ENCODE measurements at places on chromosomes 6 and 20.

DNA sequence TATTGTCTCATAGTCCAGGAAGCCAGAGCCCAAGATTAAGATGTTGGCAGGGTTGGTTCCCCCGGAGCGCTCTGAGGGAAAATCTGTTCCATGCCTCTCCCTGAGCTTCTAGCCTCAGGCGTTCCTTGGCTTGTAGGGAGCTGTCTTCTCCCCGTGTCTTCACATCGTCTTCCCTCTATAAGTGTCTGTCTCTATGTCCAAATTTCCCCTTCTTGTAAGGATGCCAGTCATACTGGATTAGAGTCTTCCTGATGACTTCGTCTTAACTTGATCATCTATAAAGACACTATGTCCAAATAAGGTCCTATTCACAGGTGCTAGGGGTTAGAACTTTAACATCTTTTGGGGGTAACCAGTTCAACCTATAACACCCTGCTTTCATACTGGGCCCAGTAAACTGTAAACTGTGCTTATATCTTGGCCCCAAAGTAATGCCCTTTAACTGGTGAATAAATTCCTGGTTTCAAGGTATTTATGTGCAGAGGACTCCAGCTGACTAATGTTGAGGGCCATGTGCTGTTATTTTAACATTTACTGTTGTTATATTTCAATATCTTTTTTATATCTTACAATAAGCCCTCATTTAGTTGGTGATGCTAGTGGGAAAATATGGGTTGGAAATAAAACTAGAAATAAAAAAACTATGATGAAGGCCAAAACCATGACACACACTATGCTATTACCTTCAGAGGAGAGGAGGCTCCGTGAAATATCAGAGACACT, 101.7 kb upstream of the IYD start:
- DNase-seq, result no peak

GRCh38 chr6:15399641-15400470, 154.0 kb downstream of the JARID2 start:
- DNase-seq, result peak; percentile 17

DNA sequence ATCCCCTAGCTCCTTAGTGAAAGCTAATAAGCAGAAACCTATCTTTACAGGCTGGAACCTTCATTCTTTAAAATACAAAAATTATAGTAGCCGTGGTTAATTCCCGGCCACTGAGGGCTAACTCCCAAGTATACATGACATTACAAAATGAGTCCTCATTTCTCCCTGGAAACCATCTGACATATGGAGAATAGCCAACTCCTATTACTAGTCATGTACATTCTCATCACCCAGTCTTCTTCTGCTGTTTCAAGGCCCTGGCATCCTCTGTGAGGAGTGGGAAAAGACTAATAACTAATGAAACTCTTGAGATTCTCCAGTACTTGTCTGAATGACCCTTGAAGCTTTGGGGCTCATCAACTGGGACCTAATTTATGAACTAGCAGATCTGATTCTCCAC, 30.2 kb downstream of the CSNK2A1 start:
- DNase-seq, result no peak

DNA sequence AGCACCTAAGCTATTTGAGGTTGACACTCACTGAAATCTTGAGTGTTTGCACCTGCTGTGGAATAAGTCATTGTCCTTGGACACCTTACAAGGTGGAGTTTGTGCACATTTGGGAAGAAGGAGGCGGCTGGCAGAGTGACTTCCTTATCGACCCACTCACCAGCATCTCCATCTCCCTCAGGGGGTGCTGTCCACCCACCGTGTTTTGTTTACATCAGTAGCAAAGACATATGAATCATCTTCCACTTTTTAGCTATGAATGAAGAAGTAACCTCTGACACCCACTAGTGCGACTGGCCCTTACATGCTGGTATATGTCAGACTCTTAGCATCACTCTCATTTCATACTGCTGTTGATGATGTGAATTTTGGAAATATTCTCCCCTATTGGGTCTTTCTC, 119.5 kb upstream of the SGK1 start:
- DNase-seq, result no peak

- DNase-seq, result no peak
These were observed 32.5 kb upstream of the DLGAP4 start for GRCh38 chr20:36273414-36274180.

DNA sequence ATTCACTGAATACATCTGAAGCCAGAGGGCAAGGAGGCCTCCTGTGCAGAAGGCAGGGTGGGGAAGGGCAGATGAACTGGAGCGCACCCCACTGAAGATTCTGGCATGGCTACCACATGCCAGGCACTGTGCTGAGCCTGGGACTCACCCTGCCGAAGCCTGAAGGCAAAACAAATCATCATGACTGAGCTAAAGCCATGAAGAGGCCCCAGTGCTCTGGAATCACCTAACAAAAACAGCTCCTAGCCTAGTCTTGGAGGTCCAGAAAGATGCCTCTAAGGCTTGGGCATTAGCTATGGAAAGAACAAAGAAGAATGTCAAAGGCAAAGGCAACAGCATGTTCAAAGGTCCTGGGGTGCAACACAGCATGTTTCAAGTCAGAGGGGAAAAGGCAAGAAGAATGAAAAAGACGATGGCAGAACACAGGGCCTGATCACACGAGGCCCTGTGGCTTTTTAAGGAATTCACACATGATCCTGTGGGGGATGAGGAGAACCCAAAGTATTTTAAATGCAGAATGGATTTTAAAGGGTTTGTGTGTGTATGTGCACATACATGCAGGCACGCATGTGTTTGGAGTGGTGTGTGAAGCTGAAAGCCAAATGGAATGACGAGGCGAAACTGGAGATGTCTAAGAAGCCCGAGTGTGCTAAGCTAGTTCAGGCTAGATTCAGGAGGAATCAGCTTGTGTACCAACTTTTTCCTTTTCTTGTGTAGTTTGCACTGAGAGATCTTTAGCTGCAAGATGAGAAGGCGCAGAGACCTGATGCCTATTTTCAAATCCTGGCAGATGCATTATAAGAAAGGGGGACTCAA, 261.4 kb downstream of the ZNF217 start:
- DNase-seq, result no peak

GRCh38 chr6:45741437-45742171, 274.1 kb downstream of the CLIC5 start:
- no peak for DNase-seq

GRCh38 chr20:51955756-51956155, 153.4 kb upstream of the SALL4 start:
- DNase-seq, result peak; percentile 51

- DNase-seq, result no peak
These were observed 29.6 kb downstream of the BTBD9 start for GRCh38 chr6:38610050-38610625.

- no peak for DNase-seq
These were observed 4.6 kb downstream of the EGFL8 start for GRCh38 chr6:32168807-32169591.

GRCh38 chr6:37640786-37641395, 56.8 kb downstream of the MDGA1 start:
- no peak for DNase-seq

DNA sequence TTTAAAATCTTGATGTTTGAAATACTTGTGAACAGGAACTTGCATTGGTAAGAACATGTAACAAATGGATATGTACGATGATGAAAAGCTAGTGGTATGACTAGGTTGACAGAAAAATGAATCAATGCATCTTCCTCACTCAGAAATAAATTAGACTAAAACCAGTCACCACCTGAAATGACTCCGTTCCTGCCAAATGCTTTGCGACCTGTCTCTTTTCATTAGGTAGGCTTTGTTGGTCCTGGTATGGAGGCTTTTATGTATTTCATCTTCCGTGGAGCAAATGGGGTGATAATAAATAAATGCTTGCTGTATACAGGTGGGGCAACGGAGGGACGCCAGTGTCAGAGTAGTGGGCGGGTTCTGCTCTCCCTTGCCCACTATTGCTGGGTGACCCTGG, 17.1 kb upstream of the ULBP3 start:
- no peak for DNase-seq

DNA sequence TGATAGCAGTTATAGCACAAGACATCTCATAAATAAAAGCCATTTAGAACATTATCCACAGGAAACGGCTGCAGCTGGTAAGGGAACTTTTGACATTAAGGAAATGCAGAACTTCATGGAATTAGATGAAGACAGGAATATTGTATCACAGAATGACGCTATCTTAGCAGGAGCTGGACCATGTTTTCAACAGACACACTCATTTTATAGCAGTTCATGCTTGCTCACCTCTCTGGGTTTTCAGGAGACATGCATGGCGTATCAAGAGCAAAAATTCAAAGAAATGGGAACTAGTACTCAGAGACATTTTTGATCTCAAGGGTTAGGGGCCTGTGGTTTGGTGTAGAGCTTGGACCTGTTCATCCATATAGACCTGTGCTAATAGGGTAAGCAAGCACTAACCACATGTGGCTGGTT, 125.0 kb downstream of the FYN start:
- no peak for DNase-seq

- no peak for DNase-seq
These were observed 28.4 kb upstream of the FOXC1 start for GRCh38 chr6:1581120-1581991.

GRCh38 chr6:125510405-125510804, 208.6 kb upstream of the HDDC2 start:
- DNase-seq, result no peak

DNA sequence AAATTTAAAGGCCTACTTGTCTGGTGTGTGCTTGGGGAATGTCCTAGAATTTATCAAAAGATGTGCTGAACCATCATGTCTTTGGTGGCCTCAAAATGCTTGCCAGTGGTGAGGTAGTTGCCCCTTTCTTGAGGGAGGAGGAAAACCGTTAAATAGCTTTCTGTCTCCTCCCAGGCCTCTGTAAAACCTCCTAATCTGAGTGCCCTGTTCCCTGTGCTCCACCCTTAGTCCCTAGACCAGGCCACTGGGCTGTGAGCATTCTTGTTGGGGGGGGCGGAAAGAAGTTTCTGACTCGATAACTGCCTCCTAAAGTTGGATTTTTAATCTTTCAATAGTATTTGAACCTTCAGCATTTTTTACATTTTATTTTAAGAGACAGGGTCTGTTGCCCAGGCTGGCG, 23.1 kb downstream of the JARID2 start:
- DNase-seq, result no peak

- DNase-seq, result no peak
These were observed 6.1 kb downstream of the UQCC2 start for GRCh38 chr6:33705268-33705885.

DNA sequence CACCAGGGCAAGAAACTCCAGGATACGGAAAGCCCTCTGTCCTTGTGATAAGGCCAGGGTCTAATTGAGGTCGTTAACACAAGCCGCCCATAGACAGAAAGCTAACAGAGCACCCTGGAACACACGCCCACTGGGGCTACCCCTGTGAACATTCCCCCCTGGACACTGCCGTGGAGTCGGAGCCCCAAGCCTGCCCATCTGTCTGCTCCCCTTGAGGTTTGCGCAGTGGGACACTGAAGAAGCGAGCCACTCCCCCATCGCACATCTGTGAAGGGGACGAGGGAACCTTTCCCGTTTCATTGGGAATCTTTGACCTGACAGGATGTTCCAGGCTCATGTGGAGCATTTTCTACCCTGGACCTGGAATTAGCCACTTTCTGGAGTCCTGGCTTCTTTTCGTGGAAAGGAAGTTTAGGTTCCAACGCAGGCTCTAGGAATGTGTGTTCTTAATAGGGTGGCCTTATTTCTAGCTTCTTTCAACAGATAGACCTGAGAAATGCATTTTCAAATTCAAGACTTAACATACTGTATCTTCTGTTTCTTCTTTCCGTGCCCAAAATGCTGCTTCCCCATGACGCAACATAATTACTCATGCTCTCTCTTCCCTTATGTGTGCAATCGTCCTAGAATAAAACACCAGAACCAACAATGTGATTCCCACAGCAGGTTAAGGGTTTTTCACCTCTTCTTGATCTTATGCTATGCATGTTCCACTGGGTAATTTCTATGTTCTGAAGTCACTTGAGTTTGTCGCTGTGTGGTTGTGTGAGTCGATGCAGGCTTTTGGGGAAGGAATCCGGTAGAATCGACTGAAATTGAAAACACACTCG, 161.1 kb downstream of the ERMARD start:
- DNase-seq, result no peak

GRCh38 chr6:104580452-104580851, 279.3 kb downstream of the HACE1 start:
- no peak for DNase-seq

DNA sequence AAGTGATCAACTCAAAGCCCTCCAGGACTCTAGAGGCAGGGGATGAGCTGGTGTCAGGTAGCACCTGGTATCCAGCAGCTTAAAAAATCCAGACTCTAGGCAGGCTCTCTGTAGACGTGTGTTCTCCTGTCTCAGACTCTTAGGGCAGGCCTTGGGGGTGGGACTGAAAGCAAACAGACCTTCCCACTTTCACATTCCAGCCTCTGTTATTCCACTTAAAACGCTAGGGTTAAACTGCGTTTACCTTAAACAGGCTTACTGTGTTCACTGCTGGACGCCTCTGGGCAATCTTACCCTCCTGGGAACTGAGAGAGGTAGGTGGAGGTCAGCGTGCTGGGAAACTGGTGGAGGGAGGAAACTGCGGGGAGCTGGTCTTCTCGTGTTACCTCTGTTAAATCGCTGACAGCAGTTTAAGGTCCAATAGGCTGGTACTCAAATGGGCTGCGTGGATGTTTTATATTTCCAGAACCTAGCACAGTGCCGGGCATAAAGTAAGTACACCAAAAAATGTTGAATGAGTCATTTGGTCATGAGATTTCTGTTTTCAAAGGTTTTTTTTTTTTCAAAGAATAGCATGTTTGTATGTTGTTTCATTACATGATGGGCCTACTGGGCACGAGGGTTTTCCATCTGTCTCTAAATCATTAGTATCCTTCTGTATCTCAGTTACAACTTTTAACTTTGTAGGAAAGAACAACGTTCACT, at the start of gene GCNT2:
Gene GCNT2, plus strand, starts transcription at position 248 of the 705 bp plus-strand sequence. CDS start 7,561 bp downstream, outside the sequence.
- peak; percentile 56 for DNase-seq

- no peak for DNase-seq
These were observed 118.1 kb downstream of the TOX2 start for GRCh38 chr20:44032583-44033331.

GRCh38 chr20:13554076-13554475, 84.7 kb downstream of the TASP1 start:
- no peak for DNase-seq

GRCh38 chr6:3806169-3806922, 42.8 kb upstream of the FAM50B start:
- DNase-seq, result no peak

GRCh38 chr6:13668291-13668928, 43.2 kb downstream of the RANBP9 start:
- no peak for DNase-seq

DNA sequence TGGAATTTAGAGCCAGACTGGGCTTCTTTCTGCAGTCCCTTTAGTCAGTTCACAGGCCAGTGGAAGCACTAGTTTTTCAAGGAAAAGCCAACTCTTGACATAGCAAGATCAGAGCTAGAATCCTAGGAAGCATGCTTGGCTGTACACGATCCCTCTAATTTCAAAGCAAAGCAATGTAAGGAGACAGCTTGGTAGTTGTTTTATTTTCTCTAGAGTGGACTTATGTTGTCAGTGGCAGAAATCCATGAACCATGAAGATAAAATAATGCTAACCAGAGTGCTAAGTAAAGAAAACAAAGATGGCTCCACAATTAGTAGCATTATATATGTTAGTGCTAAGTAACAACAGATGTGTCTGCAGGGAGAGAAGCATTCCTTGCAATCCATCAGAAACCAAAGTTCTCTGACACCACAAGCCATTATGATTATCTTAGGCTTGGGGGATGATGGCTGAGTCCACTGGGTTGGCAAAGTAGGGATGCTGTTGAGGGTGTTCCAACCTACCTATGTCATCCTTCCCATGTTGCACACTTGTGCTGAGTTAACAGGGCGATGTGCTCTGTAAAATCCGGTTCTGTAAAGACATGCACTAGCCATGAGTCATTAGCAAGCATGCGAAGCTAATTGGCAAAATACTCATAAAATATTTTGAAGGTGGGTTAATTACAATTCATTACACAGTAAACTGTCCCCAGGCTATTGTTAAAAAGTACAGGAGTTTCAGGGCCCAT, 115.2 kb downstream of the BMP2 start:
- peak; percentile 54 for DNase-seq
